Natural killer cell (primary cell): ENCODE measurements at places on chromosomes 11 and 22. TPM values are rescaled to one million over a fixed set of nuclear protein-coding genes. Genes with fewer than 3 reads are reported as not detected.

GRCh38 chr11:109707411-109707810, 285.4 kb downstream of the C11orf87 start:
- H3K4me3 ChIP-seq = no peak overlapping the region
- DNase-seq = no peak
- no peaks in the 10 kb centered on the region for H3K4me1 ChIP-seq

DNA sequence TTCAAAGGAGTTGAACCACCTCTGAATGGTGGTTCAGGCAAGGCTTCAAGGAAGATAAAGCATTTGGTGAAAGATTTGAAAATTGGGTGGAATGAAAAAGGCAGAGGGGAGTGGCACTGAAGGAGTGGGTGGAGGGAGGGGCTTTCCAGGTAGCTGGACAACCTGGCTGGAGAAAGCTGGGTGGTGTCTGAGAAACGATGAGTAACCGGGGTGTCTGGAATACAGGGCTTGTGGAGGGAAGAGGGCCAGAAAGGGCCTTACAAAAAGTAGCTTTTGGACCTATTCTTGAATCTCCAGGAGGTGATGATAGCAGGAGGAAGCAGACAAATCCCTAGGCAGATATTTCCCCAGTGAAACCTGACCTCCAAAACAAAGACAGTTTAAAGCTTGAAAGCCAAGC, 99.3 kb downstream of the RASSF10 start:
- no peaks in the 10 kb centered on the region for H3K36me3 ChIP-seq
- DNase-seq = no peak
- H3K27ac ChIP-seq = no peak overlapping the region
- peaks cover 2% of the 10 kb centered on the region for H3K27me3 ChIP-seq
- H3K4me1 ChIP-seq = no peaks in the 10 kb centered on the region

DNA sequence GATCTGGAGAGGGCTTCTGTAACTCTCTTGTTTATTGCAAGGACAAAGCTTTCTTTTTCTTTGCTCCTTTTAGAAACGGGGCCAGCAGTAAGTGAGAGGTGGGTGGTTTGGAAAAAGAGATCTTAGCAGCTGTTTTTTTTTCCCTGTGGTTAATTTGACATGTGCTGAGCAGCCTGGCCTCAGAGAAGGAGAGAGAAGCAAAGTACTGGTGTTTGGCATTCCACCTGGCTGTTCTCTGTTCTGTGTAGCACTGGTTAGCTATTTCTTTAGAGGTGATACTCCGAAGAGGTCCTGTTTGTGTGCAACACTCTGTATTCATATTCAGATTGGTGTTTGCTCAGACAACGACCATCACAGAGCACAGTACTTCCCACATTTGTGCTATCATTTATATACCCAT, 80.8 kb upstream of the SORL1-AS1 start:
- H3K4me3 ChIP-seq = no peak overlapping the region
- no peak for DNase-seq
- H3K36me3 ChIP-seq = peaks cover 66% of the 10 kb centered on the region
- peak overlapping the region; percentile 34 for H3K27ac ChIP-seq

DNA sequence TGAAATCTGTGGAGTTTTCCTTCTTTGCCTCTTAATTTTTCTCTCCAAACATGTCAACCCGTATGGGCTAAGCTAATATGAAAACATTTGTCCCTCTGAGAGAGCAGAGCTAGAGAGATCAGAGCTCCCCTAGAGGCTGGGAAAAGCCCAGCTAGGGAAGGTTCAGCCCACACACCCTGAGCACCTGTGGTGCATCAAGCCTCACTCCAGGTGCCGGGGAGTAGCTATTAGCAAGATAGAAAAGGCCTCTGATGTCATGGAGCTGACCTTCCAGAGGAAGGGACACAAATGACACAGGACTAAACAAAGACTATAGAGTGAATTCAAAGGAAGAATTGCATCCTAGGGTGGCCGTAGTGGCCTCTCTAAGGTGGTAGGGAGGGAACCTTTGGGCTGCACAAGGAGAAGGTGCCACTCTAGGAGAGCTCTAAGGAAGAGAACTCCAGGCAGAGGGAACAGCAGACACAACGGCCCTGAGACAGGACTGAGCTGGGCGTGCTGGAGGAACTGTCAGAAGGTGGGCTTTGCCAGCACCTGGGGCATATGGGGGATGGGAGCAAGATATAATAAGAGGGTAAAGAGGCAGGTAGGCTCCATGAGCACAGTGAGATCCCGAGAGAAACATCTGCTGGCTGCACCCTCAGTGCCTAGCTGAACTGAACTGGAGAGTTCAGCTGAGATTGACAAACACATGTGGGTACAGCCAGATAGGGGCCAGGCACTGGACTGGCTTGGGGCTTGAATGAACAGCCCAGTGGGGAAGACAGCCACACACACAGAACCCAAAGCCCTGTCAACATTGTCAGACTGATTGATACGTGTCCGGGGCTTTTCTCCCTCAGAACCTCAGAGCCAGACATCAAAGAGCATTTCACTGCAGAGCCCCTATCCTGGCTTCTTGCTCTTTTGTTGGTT, 65.5 kb upstream of the DRD2 start:
- H3K27ac ChIP-seq = no peak overlapping the region
- H3K27me3 ChIP-seq = no peaks in the 10 kb centered on the region
- DNase-seq = no peak
- H3K4me3 ChIP-seq = no peak overlapping the region

- H3K4me1 ChIP-seq = no peaks in the 10 kb centered on the region
- H3K36me3 ChIP-seq = no peaks in the 10 kb centered on the region
- H3K27me3 ChIP-seq = no peaks in the 10 kb centered on the region
- no peak for DNase-seq
- H3K4me3 ChIP-seq = no peak overlapping the region
These were observed 98.0 kb upstream of the OR5AK2 start for GRCh38 chr11:56890584-56891305.

DNA sequence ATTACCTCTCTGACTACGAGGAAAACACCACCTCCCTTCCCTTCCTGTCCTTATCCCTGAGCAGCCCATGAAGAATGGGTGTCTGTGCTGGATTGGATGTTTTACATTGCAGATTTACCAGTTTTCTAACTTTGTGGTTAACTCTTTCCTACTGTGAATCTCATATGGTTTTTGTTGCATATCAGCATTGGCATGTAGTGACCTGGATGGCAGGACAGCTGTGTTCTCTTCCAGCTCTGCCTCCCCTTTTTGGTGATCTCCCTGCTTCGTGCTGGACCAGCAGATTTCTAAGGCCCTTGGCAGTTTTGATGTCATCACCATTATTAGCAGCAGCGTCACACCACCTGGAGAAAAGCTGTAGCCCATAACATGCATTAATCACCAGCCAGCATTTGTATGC, 26.7 kb downstream of the OR6Q1 start:
- no peaks in the 10 kb centered on the region for H3K36me3 ChIP-seq
- H3K4me3 ChIP-seq = no peak overlapping the region
- DNase-seq = no peak
- H3K4me1 ChIP-seq = no peaks in the 10 kb centered on the region
- no peak overlapping the region for H3K27ac ChIP-seq

GRCh38 chr11:17658211-17658610, 61.2 kb upstream of the MYOD1 start:
- H3K36me3 ChIP-seq = no peaks in the 10 kb centered on the region
- no peaks in the 10 kb centered on the region for H3K4me1 ChIP-seq
- no peak overlapping the region for H3K27ac ChIP-seq
- H3K4me3 ChIP-seq = no peak overlapping the region
- DNase-seq = no peak

DNA sequence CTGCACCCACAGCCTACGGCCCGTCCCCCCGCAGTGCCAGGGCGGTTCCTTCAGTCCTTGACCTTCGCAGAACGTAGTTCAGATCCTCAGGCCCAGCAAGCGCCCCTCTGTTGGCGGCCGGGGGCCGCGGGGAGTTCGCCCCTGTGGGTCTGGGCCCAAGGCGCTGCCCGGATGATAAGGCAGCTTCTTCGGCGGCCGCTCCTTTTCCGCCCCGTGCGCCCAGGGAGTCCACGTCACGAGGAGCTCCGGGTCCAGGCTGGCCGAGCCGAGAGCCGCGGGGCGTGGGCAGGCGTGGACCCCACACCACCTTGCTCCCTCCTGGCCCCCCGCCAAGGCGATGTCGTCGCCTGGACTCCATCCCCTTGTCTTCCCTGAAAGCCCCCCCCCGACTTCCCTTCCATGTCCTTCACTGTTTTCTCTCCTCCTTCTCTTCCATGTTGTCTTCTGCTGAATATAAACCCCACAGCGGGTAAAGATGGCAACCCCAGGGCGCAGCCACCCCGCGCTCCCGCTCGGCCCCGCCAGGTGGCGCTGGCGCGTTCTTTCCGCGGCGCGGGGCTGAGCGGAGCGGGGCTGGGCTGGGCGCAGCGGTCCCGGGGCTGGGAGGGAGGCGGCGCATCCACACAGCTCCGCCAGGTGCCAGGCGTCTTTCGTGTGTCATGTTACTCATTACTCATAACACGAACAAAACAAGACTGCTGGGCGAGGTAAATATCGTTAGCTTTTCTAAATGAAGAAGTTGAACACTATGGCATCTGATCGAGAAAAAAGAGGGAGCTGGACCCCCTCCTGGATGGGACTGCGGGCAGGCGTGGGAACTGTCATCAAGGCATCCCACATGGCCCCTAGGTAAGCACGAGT, 321.0 kb downstream of the NTM start:
- no peak for DNase-seq
- no peak overlapping the region for H3K4me3 ChIP-seq
- H3K4me1 ChIP-seq = no peaks in the 10 kb centered on the region
- H3K36me3 ChIP-seq = no peaks in the 10 kb centered on the region

DNA sequence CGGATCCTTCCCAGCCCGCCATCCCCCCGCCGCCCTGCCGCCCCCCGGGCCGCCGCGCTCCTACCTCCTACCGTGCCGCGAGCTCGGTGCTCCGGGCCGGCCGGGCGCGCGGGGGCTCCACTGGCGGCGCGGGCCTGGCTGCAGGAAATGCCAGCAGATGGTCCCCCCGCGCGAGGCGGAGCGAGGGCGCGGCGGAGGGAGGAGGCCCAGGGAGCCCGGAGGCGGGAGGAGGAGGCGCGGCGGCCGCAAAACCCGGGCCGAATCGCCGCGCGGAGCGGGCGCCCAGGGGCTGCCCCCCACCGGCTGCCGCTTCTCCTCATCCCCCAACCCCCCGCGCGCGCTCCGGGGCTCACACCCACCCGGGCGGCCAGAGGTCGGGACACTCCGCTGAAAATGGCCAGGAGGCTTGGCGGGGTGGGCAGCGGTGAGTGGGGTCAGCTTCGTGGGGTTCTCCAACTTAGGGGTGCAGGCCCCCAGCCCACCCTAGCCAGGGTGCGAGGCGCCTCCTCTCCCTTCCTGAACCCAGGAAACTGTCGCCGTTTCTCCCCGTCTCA, at the start of gene OSBPL5:
OSBPL5 (minus strand) TSS at position 159 of the 554 bp plus-strand sequence. CDS start 36,162 bp downstream, outside the sequence.
- H3K36me3 ChIP-seq = peaks cover 3% of the 10 kb centered on the region
- H3K27me3 ChIP-seq = peaks cover 6% of the 10 kb centered on the region
- peak within 1 kb of the TSS; percentile 58 for H3K27ac ChIP-seq
- H3K4me1 ChIP-seq = peaks cover 71% of the 10 kb centered on the region
- DNase-seq = peak; percentile 70
- peak within 1 kb of the TSS; percentile 91 for H3K4me3 ChIP-seq

DNA sequence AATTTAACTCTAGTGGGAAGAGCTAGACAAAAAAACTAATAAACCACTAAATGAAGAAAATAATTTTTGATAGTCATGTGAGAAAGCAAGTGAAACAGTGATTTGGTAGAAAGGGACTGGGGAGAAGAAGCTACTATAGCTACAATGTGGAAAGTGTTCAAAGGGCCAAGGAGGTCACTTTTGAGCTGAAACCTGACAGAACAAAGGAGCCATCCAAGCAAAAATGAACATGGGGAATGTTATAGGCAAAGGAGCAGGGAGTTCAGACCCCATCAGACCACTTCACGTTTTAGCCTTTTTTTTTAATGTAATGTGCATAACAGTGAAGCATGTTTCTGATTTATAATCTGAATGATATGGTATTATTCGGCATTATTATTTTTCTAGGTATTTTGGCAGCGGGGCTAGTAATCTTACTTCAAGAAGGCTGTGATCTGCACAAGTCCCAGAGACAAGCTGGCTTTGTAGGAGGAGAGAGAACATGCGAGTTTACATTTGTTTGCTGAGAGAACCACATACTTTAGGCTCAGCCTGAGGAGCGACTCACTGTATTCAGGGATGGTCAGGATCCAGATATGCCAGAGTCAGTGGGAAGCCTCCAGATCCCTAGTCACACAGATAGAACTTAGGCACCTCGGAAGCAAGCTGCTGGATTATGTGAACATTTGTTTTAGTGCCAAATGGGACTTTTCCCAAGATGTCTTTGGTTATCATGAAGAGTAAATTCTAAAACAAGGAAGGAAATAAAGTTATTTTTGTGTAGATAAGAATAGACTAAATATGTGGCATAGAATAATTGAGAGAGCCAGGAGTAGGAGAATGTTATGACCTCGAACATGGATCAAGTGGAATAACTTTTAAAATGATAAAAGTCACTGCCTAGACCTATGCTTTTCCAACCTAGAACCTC, 118.6 kb downstream of the TRIM44 start:
- no peak overlapping the region for H3K27ac ChIP-seq
- no peak overlapping the region for H3K4me3 ChIP-seq
- no peaks in the 10 kb centered on the region for H3K36me3 ChIP-seq
- peaks cover 11% of the 10 kb centered on the region for H3K4me1 ChIP-seq

DNA sequence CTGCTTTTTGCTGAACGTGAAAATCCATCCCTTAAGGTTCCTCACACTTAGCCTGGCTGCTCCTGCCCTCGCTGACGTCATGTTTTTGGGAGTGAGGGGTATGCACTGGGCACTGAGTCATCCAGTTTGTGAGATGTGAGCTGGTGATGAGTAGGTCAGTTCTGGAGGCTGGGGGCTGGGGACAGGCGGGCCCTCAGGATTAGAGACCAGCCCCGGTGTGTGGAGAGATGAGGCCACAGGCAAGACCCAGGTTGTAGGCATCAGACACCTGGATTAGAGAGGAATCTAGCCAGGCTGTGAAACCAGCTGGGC, 9.2 kb downstream of the KCNC1 start:
- no peaks in the 10 kb centered on the region for H3K27me3 ChIP-seq
- DNase-seq = no peak
- H3K36me3 ChIP-seq = no peaks in the 10 kb centered on the region
- H3K4me1 ChIP-seq = no peaks in the 10 kb centered on the region

DNA sequence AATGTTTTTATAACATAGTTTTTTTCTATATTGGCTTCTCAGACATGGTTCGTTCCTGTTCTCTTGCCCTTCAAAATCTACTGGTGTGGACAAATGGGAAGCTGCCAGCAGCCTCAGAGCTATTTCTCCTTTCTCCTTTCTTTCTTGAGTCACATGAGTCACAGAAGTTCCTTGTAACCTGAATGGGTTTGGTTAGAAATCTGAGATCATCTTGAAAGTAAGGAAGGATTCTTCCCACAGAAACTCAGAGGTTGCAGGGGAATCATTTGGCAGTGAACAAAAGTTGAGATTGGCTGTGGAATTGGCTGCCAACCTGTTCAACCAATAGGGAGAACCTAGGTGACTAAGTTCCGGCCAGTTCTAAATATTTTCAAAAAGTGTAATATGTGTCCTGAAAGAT, 12.5 kb downstream of the PLET1 start:
- H3K27me3 ChIP-seq = no peaks in the 10 kb centered on the region
- no peaks in the 10 kb centered on the region for H3K4me1 ChIP-seq
- no peak overlapping the region for H3K27ac ChIP-seq
- no peaks in the 10 kb centered on the region for H3K36me3 ChIP-seq
- no peak overlapping the region for H3K4me3 ChIP-seq
- no peak for DNase-seq

The ARVCF gene
- 62.0 TPM for total RNA-seq

The RNF121 gene
- 22.9 TPM for total RNA-seq

The SERPINH1 gene
- 7.2 TPM for total RNA-seq

The NXPE1 gene
- total RNA-seq = not detected

The BCL2L13 gene
- 19.1 TPM for total RNA-seq

The NFAM1 gene
- 2.4 TPM for total RNA-seq

The ENTHD1 gene
- total RNA-seq = not detected
